Right ventricle myocardium inferior (tissue), 1 donor: ENCODE measurements at places on chromosomes 2 and 18. TPM values are rescaled to one million over a fixed set of nuclear protein-coding genes. Genes with fewer than 3 reads are reported as not detected.

ANO7 gene
- 0.81 TPM for total RNA-seq

DNA sequence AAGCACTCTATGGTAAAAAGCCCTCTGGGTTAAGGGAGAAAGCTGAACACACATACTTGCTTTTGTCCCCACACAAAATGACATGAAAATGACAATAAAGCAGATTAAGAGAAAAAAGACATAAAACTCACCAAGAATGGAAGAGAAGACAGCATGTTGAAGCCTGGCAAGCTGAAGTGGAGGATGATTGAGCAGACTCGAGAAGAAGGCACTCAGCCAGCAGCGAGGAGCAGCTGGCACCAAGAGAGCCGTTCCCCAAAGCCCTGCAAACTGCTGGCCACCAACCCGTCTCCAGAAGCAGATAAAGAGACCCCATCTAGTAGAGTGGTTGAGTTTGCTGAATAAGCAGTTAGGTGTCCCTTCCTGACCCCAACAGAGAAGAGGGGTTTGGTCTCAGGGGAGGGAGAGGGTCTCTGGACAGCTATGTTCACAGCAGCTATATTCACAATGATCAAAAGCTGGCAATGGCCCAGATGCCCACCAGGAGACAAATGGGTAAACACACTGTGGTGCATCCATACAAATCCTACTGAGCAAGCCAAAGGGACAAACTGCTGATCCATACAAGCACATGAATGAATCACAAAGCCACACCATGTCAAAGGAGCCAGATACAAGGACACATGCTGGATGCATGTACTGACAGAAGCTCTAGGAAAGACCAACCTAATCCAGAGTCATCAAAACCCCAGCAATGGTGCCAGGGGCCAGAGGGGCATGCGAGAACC lies 36.9 kb downstream of the FAM168B start:
- DNase-seq: no peak

DNA sequence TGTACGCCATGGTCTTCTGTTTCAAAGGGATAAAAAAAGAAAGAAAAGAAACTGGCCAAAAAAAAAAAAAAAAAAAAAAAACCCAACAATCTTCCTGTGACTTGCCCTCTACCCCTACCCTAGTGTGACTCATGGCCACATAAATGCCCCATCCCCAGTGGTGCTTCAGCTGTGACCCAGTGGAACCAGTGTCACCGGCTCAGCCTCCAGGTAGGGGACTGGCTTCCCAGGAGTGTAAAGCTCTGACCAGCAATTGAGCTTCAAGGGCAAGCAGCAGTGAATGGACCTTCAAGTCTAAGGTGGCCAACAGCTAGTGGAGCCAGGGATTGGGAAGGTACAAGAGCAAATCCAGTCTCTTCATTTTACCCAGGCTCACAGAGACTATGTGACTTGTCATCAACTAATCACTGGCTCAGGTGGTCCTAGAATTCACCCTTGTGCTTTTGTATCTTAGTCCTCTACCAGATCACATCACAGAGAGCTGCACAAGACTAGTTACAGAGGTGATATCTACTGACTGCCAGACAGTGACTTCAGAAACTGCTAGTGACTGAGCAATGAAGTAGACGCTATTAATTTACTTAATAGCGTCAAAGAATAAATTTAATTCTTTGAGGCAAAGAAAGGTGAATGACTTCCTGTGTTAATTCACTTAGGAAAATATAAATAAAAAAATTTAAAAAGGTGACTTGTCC lies 1.3 kb upstream of the TGFBRAP1 start:
- no peak for DNase-seq

SCN3A gene
- 0.95 TPM for total RNA-seq

DNA sequence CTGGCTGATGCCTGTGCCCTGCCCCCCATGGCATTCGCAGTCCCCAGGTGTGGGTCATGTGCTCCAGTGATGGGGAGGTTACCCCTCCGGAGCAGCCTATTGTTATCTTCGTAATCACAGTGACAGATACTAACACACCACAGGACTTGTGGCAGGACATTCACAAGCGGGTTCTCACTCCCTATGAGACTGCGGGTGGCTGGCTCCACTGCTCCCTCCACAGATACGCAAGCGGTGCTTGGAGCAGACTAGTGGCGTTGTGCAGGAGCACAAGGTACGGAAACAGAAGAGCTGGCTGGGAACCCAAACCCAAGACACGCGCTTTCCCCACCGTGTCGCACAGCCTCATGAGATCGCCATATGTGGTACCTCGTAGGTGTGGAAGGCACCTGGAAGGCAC lies 52.2 kb downstream of the ACKR3 start:
- no peak for DNase-seq

ALKAL2 gene
- 0.62 TPM for total RNA-seq

DNA sequence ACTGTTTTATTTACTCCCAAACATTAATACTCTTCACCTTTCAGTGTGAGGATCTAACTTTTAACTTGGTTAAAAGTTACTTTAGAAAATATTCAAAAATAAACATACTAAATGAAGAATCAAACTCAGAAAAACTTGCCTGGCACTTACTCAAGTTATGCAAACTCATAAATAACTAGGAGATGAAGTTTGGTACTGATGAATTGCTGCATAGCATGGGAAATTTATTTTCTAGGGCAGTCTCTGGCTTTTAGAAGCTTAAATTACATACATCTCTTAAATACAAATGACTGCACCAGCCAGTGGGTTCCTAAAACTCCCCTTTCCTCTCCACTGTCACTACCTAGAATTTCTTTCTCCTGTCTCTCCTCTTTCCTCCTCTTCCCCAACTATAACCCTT lies 46.7 kb upstream of the CREB1 start:
- DNase-seq: no peak

GRCh38 chr2:78553866-78554647 lies 471.4 kb upstream of the REG3G start:
- DNase-seq: no peak

DNA sequence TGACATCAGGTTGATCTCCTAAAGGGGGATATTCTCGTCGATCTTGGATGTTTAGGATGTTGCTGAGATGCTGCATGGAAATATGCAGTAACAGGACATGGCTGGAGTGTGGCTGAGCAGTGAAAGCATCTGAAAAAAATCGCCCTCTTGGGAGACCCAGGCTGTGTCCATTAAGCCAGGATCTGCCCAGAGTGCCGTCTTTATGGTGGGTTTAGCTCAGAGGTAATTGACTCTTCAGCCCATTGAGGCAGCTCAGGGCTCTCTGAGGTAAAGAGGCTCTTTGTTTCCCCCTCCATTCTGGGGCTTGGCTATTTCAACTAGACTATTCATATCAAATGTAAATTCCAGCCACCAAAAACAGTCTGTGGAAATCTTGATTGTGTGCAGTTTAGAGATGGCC lies 26.5 kb downstream of the OSBPL6 start:
- no peak for DNase-seq

DNA sequence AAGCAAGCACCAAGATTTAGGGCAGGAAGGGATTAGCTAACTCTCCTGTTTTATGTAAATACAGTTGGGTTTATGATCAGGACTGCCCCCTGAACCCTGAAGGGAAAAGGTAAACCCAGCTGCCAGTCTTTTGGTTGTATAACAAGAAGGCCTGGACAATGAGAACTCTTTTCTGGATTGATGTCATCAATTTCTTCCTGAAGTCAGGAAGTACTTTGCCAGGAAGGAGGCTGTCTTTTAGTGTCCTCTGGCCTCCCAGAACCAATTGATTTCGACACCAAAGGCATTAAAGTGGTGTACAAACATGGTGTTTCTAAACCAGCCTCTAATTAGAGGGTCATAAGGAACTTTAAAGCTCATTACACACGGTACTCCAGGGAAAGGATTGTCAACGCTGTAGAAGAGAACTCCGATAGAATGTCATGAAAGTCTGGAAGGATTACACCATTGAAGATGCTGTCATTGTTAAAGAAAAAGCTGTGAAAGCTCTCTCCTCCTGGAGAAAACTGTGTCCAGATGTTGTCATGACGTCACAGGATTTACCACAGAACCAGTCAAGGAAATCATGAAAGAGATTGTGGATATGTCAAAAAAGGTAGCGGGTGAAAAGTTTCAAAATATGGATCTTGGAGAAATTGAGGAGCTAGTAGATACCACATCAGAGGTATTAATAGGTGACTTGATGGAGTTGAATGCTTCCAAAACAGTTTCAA lies 78.8 kb downstream of the ANKRD12 start:
- no peak for DNase-seq

GRCh38 chr18:23194997-23195957 lies 60.0 kb downstream of the CABLES1 start:
- DNase-seq: no peak

NT5DC4 gene
- not detected for total RNA-seq

DSG3 gene
- not detected for total RNA-seq

DNA sequence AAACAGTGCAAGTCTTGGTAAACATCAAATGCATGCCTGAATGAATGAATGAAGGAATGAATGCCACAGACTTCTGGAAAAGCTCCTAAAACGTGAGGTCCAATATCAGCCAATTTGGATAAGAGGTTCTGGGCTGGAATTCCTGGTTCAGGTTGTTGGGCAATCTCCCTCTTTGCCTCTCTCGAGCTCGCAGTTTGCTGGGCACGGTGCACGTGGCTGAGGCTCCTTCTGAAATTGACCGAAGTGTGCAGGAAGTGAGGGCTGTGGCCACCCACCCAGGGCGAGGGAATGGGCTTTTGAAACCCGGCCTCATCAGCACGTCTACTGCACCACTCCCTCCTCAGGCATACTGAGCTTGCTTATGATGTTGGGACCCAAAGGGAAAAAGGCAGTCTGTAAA lies 288.8 kb upstream of the HS6ST1 start:
- no peak for DNase-seq

- no peak for DNase-seq
Measured at GRCh38 chr2:34523958-34524514, 924.9 kb upstream of the FAM98A start.

DNA sequence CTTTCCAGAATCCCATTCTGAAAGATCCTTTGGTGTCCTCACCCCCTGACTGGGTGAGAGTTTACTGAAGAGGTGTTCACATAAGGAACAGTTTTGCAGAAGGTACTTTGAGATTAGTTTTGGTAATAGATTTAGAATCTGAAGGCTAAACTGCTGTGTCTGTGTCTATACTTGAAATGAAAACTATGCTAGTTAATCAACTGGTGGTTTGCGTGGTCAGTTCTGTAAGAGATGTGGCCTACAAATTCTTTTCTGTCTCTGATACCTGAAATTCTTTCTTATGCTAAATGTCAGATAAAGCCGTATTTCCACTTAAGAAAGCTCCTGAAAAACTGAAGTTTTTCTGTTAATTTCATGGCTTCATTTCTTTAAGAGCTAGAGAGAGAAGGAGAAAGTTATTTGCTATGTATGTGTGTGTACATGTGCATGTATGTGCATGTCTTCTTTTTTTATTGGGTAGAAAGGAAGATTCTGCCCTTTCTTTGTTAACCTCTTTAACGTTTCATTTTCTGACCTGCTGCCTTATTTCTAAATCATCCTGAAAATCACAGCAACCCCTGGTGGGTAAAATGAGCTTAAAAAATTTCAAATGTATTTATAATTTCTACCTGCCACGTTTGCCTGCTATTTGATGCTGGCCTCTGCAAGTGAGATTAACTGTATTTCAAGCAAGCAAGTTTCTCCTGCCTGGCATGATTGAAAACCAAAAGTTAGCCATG lies 552.0 kb upstream of the NRP2 start:
- DNase-seq: no peak

- DNase-seq: no peak
Measured at GRCh38 chr2:84486441-84487115, 27.5 kb upstream of the SUCLG1 start.

DNA sequence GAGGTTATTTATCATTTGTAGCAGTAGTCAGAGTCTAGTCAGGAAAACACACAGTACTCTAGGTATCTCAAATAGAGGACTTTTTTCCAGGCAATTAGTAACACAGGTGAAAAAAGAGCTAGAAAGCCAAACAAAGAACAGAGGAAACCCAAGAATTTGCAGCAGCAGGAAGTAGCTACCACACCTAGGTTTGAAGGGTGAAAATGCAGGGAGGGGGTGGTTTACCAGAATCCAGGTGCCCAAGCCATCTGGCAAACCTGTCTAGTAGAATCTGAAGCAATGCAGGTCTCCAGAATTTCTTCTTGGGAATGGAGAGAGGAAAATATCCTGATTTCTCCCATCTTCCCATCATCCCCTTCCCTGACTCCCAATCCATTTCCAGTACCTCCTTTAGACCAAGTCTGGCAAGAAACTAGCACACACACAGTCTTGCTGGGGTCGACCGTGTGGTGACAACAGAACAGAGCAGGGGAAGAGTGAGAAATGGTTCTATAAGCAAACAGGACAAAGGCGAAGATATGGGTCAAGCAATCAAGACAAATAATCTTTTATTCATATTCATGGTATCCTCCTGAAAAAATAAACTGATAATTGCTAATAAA lies 231.9 kb upstream of the MMADHC start:
- no peak for DNase-seq

GRCh38 chr2:29902356-29902755 lies 19.0 kb downstream of the ALK start:
- no peak for DNase-seq

GRCh38 chr2:176138923-176139660 lies 9.6 kb downstream of the HOXD8 start:
- DNase-seq: no peak

UCN gene
- 0.84 TPM for total RNA-seq

DNA sequence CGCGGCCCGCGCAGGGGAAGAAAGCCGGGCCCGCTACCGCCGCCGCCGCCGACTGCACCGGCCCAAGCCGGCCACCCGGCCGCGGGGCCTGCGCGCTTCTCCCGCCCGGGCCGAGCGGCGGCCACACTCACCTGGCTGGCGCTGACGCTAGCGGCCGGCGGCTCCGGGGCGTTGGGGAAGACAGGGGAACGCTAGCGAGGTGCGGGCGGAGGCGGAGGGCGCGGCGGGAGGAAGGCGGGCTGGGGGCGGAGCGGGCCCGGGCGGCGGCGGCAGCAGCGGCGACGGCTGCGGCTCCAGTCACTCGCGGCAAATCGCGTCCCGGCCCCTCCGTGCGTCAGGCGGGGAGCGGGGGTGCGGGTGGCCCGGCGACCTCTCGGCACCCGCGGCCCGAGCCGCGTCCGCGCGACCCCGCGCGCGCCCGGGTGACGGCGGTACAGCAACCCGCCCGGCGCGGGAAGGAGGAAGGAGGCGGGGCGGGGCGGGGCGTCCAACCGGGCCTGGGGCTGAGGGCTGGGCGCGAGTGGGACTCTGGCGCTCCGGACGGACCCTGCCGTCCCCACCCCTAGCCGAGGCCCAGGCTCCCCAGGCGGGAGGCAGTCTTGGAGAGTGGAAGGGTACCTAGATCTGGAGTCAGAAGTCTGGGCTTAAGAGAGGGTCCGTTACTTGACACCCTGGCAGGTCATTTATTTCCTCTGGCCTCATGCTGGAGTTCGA lies at the start of gene SESTD1:
SESTD1 (minus strand) TSS at position 465 of the 714 bp plus-strand sequence. CDS start 72,991 bp downstream, outside the sequence.
- DNase-seq: peak; percentile 91

DNA sequence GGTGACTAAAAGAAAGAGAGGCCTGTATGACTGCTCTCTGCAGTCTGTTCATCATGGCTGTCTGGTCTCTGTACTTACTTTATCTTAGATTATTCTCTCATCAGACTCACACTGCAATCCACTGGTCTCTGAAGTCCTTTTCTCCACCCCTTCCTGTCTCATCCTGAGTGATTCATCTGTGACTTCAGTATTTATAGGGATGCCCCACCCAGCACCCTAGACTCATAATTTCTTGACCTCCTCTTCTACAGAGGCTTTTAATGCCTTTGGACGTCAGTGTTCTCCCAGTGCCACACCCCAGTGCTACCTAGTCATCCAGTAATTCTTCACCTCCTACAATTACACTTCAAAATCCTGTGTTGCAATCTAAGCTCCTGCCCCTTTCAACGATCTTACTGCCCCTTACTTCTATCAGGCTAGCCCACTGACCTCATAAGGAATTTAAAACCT lies 14.9 kb upstream of the ITPRID2 start:
- DNase-seq: no peak
